ENCODE measurements at places on chromosomes 7 and 10.

GRCh38 chr7:80057488-80057887 is 77.1 kb upstream of the GNAI1 start:
- DNase-seq: no peak

GRCh38 chr7:47710201-47710935 is 128.5 kb upstream of the TNS3 start:
- no peak for DNase-seq

GRCh38 chr10:113171662-113172061 is 221.6 kb downstream of the TCF7L2 start:
- no peak for DNase-seq

- DNase-seq: no peak
These were observed 82.3 kb downstream of the PRKAG2 start for GRCh38 chr7:151794508-151795167.

DNA sequence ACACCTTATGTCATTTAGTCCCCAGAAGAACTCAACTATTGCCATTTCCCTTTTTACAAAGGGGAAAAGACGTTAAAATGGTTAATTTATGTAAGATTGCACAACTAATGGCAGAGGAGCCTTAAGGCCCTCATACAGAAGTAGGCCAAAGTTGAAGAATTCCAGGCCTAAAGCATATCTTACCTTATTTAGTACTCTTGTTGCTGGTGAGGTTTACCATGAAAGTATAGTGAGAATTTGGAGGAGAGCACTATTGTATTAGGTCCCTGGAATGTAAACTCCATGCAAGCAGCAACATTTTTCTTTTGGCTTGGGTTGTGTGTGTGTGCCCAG is 731 bp upstream of the CRPPA start:
- no peak for DNase-seq

DNA sequence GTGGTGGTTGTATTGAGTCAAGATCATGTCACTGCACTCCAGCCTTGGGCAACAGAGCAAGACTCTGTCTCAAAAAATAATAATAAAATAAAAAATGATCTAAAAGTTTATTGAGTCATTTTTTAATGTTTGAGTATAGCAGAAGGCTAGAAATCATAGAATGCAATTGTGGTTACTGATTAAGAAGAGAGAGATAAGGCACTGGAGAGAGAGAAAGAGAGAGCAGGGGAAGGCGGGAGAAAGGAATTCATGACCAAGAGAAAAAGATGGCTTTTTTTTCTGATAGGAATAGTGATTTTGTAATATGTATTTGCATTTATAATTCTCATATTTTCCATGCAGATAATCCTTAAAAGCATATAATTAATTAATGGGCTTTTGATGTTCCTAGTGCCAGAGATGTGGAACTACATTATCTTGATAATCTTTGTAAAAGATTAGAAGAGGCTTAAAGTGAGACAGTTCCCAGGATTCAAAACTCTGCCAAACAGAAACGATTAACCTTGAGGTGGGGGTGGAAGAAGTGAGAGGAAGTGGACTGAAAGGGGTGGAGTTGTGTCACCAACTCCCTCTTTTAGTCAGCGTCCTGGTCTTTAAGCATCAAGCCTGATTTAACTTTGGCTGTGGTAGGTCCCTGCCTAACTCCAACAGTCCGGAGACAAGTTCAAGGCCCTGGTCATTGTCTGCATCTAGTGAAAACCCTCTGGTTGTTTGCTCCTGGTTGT is 76.2 kb downstream of the CHN2 start:
- DNase-seq: no peak

GRCh38 chr7:131004371-131004770 is 270.4 kb upstream of the KLF14 start:
- DNase-seq: no peak

DNA sequence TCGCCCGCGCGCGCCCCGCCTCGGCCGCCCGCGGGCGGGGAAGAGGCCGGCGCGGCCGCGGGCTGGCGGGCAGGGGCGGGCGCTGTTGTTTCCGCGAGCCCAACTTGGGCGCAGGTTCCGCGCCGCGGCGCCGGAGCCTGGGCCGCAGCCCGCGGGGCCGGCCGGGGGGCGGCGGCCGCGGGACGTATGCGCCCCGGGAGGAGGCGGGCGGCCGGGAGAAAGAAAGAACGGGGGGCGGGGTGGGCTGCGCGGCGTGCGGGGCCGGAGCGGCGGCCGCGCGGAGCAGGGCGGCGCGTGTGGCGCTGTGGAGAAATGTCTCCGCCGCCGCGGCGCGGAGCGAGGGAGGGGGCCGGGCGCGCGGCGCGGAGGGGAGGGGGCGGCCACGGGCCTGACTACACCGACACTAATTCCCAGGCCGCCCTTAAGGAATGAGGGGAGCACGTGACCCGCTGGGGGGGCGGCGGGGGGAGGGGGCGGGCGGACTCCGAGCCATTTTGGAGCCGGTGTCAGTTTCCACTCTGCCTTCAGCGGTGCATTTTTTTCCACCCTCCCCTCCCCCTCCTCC is at the start of gene BMI1:
BMI1 (plus strand) TSS at position 509 of the 565 bp plus-strand sequence. CDS start 5,351 bp downstream, outside the sequence.
- DNase-seq: peak; percentile 26
